ENCODE measurements at places on chromosomes 6 and 20.

DNA sequence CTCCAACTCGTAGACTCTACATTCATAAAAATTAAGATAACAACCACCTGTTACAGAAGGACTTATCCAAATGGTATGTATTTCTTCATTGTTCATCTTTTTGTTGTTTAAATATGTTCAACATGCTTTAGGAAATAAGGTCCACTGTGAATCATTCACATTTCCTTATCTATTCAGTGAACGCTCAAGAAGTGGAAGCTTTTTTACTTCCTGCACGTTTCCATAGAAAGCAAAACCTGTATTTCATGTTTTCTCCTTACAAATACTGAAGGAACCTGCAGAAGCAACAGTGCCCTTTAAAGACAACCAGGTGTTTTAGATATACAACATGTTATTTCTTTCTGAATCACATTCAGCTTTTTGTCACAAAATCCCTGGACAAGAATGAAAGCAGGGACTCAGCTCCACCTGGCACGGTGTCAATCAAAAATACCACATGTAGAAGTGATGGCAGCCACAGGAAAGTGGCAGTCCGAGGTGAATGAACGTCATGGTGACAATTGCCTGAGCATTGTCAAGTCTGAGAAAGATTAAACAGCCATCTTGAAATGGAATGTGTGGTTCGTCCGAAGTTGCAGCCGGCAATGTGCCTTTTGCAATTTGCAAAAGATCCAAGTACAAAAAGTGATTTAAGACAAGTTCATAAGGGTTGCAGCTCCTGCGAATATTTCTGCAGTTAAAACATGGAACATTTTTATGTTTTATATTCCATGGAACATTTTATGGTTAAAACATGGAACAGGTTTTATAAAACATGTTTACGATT lies 66.7 kb upstream of the RIPOR2 start:
- DNase-seq, result no peak

DNA sequence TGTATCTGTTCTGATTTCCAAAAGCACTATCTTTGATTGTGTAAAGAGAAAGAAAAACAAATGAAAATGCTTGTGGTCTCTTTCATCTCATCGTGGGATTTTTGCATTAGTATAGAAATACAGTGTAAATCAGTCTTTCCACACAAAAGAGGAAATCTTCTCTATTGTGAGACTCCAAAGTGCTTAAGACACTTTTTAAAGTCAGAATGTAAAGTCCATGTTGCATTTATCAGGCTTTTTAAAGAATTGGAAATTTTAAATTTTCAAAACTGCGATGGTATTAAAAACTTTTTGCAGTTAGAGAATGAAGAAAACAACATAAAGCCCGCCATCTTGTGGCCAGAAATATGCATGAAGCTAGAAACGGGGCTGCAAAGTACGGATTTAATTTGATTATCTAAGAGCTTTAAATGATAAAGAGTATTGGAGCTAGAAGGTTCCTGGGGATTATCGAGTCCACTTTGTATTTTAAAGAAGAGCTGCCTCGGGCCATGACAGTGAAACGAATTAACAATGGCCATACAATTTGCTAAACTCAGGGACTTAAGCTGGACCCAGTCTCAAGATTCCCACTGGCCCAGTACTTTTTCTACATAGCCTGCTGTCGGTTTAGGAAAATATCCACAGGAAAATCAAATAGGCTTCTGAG lies 339.6 kb downstream of the ARHGAP18 start:
- DNase-seq, result peak; percentile 39

GRCh38 chr6:158646023-158646910 lies 1.7 kb upstream of the DYNLT1 start:
- no peak for DNase-seq

DNA sequence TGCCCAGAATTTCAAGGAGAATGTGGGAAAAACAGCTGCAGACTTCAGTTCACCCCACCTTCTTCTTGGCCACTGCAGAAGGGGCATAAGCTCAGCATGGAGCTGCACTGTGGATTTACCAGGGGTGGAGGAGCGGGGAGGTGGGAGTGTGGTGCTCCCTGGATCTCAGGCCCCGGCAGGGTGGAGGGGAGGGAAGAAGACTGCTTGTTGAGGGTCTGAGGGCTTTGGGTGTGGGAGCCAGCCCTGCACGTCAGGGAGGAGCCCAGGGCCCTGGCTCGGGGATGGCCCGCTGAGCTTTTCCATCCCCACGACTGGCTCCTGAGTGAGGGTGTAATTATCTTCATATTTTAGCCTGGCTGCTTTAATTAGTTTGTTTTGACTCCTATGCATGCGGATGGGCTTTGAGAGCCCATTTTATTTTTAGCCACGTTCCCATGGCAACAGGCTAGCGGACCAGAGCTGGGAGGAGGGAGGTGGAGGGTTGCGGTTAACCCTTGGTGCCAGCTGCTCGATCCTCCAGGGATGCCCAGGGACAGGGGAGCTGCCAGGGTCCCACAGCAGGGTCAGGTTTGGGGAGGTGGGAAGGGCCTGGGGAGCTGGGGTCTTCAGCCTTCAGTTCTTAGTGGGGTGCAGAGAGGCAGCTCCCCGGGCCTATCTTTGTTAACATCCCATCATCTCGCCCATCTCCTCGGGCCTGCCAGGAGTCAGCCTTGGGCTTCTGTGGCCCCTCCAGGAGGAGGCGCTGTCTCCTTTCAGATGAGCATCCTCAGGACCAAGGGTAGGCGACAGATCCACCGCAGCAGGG lies 68.2 kb downstream of the RAB44 start:
- DNase-seq, result peak; percentile 91

DNA sequence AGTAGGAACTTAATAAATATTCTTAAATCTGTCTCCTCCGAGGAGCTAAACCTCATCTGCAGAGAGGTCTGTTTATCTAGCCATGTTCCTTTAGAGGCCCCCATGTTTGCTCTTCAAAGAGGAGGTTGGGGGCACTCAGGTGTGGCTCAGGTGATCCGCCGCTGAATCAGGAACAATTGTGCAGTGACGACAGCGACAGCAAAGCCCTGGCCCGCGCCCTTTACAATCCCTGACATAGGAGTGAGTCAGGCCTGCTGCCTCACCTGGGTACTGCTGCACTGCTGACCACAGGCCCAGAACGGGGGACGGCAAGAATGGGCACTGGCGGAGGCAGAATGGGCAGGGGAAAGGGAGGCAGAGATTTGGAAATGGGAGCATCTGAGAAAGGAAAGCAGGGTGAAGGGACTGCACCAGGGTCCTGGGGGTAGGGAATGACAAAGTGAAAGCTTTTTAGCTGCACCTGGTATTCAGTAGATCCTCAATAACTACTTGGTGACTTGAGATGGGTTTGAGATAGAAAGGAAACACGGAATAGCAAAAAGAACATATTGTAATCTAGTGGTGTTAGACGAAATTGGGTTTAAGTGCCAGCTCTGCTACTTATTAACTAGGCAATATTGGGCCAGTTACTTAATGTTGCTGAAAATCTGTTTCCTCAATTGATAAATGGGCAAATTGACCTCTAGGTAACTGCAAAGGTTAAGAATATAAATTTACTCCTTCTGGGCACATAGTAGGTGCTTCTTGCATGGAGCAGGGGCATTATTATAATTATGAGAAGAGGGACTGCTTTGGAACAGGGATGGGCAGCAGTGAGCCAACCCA lies 5.4 kb upstream of the IER3 start:
- no peak for DNase-seq

GRCh38 chr6:22612236-22612635 lies 42.9 kb downstream of the HDGFL1 start:
- no peak for DNase-seq

GRCh38 chr6:7920425-7920824 lies 9.8 kb upstream of the TXNDC5 start:
- DNase-seq, result no peak

DNA sequence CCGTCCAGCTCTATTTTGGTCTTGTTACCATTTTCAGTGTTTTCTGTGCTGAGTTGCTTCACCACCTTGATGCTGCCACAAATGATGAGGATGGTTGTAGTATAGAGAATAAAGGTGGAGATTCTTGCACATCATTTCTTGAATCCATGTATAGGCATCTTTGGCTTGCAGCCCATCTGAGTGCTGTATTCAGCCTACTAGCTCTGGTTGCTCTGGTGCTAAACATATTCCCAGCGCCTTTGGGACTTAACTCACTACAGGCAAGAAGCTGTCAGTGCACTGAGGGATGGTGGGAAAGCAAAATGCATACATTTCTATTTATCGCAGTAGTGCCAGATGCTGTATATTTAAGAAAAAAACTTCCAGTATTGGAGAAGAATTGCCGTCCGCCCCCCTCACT lies 86.0 kb downstream of the CARMIL1 start:
- DNase-seq, result no peak

- no peak for DNase-seq
Observed at GRCh38 chr6:152563177-152563576, 74.0 kb downstream of the SYNE1 start.

DNA sequence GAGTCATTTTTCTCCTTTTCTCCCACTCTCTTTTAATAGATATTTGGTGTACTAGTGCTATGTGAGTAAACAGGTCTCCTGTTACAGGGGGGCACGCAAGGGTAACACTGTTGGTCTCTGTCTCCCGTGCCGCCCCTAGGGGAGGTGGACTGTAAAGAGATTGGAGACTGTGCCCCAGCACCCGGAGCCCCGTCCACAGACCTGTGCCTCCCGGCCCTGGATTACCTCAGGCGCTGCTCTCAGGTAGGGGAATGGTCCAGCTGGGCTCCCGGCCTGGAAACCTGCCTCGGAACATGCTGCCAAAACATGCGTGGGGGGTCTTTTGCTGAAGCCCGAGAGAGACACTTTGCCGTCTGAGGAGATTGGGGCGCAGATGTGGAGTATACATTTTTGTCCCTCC lies 66.4 kb upstream of the SMIM28 start:
- DNase-seq, result no peak

GRCh38 chr6:129133770-129134192 lies 250.8 kb downstream of the LAMA2 start:
- DNase-seq, result no peak

DNA sequence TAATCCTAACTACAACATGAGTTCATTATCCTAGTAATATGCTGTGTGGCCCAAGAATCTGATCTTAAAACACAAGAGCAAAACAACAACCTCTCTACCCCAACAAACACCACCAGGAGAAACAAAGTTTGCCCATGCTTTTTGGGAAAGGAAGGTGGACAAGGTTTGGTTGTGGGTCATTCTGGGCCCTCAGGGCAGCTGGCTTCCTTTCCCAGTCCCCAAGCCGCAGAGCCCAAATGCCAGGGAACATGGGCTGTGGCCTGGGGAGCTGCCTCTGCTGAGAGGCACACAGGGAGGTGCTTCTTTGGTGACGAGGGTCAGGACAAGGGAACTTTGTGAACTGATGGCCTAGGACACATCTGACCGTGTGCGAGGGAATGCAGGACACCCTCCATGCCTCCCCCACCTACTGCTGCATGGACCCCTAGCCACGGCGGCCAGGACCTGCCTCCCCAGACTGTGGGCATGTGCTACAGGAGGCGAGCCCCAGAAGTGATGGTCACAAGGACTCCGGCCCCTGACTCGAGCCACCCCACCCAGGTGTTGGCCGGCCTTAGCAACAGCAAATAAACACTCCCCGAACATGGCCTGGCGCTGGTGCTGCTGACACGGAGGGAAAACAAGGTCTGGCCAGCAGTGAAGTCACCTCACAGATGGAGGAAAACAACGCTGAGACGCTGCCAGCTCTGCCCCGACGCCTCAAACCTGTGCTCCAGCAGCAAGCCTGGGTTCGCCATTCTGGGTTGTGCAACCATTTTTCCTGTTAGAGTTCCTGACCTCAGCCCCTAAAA lies 55.6 kb downstream of the RRBP1 start:
- DNase-seq, result no peak

GRCh38 chr6:159444056-159444760 lies 248.8 kb downstream of the SOD2 start:
- DNase-seq, result no peak

DNA sequence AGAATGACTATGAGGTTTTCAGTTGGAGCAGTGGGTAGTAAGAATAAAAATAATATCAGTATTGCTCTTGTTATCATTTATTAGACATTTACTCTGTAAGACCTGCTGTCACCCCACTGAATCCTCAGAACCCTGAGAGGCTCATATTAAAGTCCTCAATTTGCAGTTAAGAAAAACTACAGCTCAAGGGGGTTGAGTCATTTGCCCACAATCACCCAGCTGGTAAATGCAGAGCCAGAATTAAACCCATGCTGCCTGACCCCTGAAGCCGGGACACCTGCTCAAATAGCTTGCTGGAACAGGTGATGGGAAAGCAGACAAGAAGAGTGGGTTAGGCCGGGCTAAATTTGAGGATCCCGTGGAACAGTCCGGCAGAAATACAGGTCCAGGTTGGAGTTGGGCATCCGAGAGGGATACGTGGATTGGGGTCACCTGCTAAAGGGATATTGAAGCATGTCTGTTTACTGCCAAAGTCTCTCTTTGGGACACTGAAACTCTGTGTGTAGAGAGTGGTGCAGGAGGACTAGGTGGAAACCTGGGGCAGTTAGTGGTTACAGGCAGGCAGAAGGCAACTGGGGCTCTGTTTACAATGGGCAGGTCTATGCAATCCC lies 344.1 kb downstream of the CDC5L start:
- DNase-seq, result no peak

GRCh38 chr6:156865019-156865629 lies 87.9 kb downstream of the ARID1B start:
- DNase-seq, result no peak

DNA sequence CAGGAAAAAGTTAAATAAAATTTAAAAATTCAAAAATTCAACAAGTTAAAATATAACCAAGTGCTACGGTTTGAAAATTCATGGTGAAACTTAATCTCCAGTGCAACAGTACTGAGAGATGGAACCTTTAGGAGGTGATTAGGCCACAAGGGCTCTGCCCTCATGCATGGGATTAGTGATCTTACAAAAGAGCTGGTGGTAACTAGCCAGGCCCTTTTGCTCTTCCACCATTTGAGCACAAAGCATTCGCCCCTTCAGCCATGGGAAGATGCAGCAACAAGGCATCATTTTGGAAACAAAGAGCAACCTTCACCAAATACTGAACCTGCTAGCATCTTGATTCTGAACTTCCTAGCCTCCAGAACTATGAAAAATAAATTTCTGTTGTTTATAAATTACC lies 80.9 kb downstream of the RNGTT start:
- no peak for DNase-seq

- DNase-seq, result no peak
Observed at GRCh38 chr6:20630617-20631548, 96.6 kb downstream of the CDKAL1 start.

DNA sequence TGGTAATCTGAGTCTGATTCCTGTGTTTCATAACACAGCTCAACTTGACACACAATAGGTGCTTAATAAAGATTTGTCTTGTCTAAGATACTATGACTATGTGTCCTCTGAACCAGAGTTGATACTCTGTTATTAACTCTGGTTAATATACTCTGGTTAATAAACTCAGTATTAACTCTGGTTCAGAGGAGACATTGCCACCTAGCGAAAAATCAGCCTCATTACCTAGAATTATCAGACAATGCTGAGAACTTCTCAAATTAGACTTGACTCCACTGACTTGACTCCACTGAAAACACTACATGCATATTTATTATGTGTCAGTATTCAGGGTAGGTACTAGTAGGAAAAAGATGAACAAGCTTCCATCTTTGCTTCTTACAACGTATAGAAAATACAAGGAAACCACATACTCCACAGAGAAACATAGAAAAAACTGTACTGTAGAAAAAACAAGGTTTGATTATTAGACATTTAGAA lies 73.9 kb downstream of the AHI1 start:
- no peak for DNase-seq

- DNase-seq, result no peak
Observed at GRCh38 chr6:169807229-169807628, 55.8 kb downstream of the ERMARD start.

GRCh38 chr20:19322061-19322985 lies 109.9 kb downstream of the SLC24A3 start:
- no peak for DNase-seq

- DNase-seq, result no peak
Observed at GRCh38 chr20:57651881-57652605, 31.8 kb upstream of the ZBP1 start.

GRCh38 chr20:53990768-53991450 lies 79.5 kb downstream of the BCAS1 start:
- no peak for DNase-seq
